IMR-90 (cell line): ENCODE measurements at places on chromosomes 5 and 9. TPM values are rescaled to one million over a fixed set of nuclear protein-coding genes. Genes with fewer than 3 reads are reported as not detected.

GFI1B gene
- not detected in 2 replicates for total RNA-seq

PTTG1 gene
- total RNA-seq, result 95.0 and 98.6 TPM in 2 replicates

MYOT gene
- not detected in 2 replicates for total RNA-seq

PRRX2 gene
- total RNA-seq, result 12.7 and 13.1 TPM in 2 replicates

TMEM171 gene
- total RNA-seq, result 3.0 and 3.3 TPM in 2 replicates

VLDLR gene
- 8.3 and 9.0 TPM in 2 replicates for total RNA-seq

SLC25A51 gene
- 63.0 and 81.6 TPM in 2 replicates for total RNA-seq

TMEFF1 gene
- 0.90 and 1.9 TPM in 2 replicates for total RNA-seq

PCDHGC4 gene
- total RNA-seq, result 1.1 and 1.6 TPM in 2 replicates

- no peak for DNase-seq
Observed at GRCh38 chr5:141518618-141519015, 29.7 kb downstream of the PCDHGC5 start.

- peak; percentile 3 for DNase-seq
Observed at GRCh38 chr5:147902609-147903115, 3.7 kb downstream of the C5orf46 start.

- no peak for DNase-seq
Observed at GRCh38 chr9:4594545-4594944, 67.5 kb upstream of the PLPP6 start.

- DNase-seq, result no peak
Observed at GRCh38 chr5:127074466-127074865, 1.2 kb upstream of the C5orf63 start.

DNA sequence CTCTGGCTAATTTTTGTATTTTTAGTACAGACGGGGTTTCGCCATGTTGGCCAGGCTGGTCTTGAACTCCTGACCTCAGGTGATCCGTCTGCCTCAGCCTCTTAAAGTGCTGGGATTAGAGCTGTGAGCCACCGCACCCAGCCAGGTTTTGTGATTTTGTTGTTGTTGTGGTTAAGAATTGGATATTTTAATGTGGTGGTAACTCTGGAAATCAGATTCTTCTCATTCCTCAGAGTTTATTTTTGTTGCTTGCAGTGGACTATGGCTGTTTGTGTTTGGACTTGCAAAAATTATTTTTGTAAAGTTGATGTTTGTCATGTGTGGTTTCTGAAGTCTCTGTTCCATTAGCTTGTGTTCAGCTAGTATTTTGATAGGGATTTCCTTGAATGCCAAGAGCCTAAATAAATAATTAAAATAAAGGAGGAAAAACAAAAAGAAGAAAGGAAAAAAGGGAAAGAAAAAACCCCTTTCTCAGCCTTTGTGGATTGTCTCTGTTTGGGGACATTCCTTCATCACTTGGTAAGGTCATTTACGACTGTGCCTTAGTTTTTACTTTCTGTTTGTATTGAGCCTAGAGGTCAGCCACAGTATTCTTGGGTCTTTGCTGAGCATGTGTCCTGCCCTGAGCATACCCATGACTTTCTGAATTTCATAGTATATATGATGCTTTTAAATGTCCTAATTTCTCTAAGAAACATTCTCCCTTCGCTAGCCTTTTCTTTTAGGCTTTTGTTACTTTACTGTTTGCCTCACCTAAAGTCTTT, 37.3 kb downstream of the PBX3 start:
- peak; percentile 13 for DNase-seq

- DNase-seq, result no peak
Observed at GRCh38 chr9:114080773-114081440, 2.8 kb upstream of the AMBP start.

GRCh38 chr5:65157906-65158603, 323.7 kb downstream of the ADAMTS6 start:
- no peak for DNase-seq

- DNase-seq, result no peak
Observed at GRCh38 chr9:92140754-92141143, 25.5 kb upstream of the SPTLC1 start.

DNA sequence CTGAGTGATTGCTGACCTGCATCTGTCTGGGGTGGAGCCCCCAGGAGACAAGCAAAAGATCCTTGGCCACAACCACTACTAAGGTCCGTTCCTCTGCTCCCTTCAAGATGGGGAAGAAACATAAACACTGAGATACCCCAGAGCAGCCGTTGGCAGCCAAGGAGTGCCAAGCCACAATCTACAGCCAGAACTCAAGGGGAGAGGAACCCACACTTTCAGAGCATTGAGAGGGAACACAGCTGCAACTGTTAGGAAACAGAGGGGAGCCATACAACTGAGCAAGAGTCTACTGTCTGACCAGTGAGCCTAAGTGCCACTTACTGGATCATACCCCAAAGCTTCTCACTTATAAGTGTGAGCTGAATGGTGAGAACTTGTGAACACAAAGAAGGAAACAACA, 44.6 kb upstream of the ADRB2 start:
- DNase-seq, result no peak

GRCh38 chr9:85040146-85040545, 370.6 kb downstream of the NTRK2 start:
- DNase-seq, result no peak

DNA sequence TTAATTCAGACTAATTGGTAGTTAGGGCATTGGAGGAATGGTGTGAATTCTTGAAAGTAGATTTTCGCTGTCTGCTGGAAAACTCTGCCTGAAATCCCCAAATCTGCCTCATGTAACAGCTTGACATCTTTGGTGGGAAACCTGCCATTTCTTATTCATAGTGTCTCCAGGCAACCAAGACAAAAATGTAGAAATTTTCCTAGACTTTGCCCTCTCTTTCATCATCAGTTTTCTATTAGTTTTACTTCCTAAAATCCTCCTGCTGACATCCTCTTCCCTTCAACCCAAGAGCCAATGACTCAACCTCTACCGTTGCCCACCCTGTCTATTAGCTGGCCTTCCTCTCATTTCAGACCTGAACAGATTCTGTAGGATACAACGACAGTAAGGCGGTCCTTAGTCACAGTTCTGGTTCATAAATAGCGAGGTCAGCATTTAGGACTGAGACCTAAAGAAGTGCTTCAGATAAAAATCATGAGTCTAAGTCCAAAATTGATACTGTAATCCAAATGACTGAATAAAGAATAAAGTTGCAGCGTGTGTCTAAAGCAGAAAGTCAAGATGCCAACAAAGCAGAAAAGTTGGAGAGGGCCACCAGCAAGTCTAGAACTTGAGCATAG, 133.9 kb downstream of the MUSK start:
- DNase-seq, result peak; percentile 65

DNA sequence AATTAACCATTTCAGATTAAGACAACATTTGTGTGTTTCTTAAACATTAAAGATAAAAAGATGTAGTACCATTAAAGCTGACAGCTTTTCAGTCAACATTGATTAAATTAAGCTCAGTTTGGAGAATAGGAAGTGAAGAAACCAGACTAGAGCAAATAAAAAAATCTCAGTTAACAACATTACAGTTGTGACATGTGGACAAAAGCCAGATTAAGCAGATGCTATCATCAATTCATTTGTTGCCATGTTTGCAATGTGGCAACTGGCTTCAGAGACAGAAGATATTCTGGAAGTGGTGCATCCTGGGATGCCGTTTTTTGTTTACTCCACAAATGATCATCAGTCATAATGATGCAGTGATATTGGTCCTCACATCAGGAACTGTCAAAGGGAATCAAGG, 70.3 kb upstream of the CNTLN start:
- DNase-seq, result no peak

- no peak for DNase-seq
Observed at GRCh38 chr5:177361418-177362291, 3.9 kb downstream of the RGS14 start.

- DNase-seq, result no peak
Observed at GRCh38 chr9:134959971-134960310, 42.2 kb upstream of the FCN1 start.

DNA sequence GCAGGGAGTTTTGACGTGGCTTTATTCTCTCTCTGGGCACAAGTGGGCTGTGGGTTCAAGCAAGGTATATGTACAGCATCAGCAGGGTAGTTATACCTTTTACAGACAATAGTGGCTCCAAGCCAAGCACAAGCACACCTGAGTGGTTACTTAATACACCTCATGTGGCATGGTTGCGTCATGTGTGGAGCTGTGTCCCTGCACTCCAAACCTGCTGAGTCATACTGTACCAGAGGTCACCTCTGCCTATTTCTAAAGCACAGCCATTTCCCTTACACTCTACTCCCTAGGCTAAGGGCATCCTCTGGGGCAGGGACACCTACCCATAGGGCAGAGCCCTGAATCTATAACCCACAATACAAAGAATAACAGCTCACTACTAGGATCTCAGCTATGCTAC, 147.3 kb downstream of the OSTF1 start:
- DNase-seq, result no peak

- peak; percentile 91 for DNase-seq
Observed at GRCh38 chr9:135951889-135952663, 9.1 kb downstream of the UBAC1 start.

GRCh38 chr9:113675475-113675941, 200.6 kb upstream of the ZNF618 start:
- DNase-seq, result peak; percentile 100

DNA sequence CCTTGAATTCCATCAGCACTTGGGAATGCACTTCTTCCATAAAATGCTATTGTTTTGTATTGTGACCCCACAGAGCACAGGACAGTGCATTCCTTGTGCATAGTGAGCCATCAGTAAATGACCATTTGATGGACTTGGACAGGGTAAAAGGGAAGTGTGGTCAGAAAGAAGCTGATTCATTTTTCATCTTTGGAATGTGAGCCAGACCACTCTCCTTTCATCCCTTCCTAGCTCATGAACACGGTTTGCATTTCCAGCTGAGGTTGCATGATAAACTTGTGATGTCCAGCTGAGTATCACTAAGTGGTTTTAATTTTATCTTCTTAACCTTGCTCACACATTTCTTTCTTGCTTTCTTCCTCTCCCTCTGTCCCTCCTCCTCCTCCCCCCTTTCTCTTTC, 101.3 kb downstream of the NUDT12 start:
- peak; percentile 64 for DNase-seq

- peak; percentile 96 for DNase-seq
Observed at GRCh38 chr5:179313849-179314521, 31.3 kb downstream of the ADAMTS2 start.

DNA sequence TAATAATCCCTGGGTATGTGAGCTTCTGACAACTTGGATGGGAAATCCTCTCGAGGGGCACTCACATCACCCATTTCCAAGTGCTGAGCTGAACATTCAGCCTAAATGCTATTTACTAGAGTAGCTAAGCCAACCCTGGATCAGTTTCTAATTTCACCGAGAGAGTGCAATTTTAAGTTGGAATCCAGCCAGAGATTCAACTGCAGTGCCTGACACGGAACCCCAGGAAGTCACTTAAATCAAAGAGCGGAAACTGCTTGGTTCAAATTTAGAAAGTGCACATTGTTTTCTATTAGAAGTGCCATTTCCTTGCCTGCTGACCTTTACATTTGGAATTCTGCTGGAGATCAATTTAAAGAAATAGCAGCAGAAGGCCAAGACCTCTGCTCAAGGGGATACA, 8.8 kb downstream of the SPRY4 start:
- peak; percentile 67 for DNase-seq

DNA sequence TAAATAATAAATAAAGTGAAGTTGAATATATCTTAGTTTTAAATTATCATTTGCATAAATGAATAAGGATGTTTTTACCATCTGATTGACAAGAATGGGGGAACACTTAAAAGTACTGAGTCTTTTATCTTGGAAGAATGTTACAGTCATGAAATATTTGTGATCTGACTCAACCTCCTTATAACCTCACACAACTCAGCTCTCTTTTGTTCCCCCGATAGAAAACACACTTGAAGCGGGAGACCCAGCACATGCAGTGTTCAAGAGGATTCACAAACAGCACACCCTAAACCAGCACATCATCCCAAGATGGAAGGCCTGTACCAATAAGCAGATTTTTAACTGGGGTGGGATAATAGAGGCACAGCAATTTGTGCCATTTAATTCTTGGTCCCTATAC, 15.5 kb downstream of the BAAT start:
- peak; percentile 5 for DNase-seq

DNA sequence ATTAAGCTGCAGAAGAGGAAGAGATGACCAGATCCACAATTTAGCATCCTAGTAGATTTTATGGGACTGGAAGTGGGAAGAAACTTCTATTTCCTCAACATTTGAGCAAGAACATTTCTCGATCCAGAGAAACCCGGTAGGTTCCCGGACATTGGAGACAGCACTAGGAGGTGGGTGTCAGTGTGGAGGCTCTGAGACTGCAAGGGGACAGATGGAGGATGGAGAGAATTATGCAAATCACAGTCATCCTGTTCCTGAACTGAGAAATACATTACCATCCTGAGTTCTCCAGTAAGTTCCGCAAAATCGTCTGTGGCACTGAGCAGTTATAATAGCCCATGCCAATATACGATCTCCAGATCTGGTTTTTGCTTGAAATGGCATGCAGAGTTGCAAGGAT, 25.6 kb downstream of the GLDC start:
- DNase-seq, result no peak

- no peak for DNase-seq
Observed at GRCh38 chr5:107773479-107773878, 102.7 kb upstream of the EFNA5 start.

- DNase-seq, result no peak
Observed at GRCh38 chr5:59000211-59000610, 417.3 kb downstream of the RAB3C start.

- peak; percentile 32 for DNase-seq
Observed at GRCh38 chr5:31237174-31237573, 43.7 kb downstream of the CDH6 start.

- DNase-seq, result peak; percentile 17
Observed at GRCh38 chr9:116432051-116432450, 255.1 kb upstream of the TRIM32 start.

DNA sequence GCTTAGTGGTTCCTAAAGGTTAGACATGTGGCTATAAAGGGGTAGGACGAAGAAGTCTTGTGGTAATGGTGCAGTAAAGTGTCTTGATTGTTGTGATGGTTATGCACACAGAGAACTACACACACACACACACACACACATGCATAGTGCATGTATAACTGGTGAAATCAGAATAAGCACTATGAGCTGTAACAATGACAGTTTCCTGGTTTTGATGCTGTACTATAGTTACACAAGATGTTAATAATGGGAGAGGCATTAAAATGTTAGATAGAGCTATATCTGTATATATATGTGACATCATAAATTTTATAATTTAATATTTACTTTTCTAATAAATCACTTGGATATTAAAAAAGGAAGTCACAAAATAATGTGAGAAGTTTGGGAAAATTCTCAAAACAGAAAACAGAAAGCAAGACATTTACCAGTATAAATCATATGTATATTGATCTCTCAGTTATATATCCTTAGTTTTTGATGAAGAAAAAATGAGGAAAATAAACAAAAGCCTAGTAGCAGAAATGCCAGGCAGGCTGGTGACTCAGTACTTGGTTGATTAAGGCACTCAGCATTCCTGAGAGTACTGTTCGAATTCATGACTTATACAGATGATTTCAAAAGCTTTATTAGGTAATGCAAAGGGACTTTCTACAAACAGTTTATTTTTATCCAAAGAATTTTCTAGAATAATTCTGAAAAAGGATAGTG, 350.5 kb upstream of the DAB2 start:
- DNase-seq, result peak; percentile 92

DNA sequence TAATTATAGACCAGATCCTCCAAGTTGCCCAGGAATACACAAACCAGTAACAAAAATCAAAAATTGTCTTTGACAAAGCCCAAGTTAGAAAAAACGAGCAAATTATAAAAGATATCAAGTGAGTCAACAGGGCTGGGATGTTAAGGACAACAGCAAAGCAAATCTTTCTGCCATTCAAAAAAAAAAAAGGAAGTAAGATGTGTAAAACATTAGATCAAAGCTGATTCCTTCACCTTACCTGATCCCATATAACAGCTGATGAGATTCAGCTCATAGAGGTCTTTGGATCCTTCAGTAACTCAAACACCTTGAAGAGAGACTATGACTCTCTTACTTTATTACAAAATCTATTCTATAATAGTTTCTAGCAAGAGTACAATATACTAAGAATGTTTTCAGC, 100.9 kb downstream of the STRBP start:
- DNase-seq, result no peak
